ENCODE measurements at places on chromosomes 1 and 21. TPM values are rescaled to one million over a fixed set of nuclear protein-coding genes. Genes with fewer than 3 reads are reported as not detected.
A peak's percentile ranks its signal among the peaks of the same experiment; 100 is the strongest.

The AKIRIN1 gene
- 24.2 TPM for total RNA-seq

The NTNG1 gene
- not detected for total RNA-seq

The SERPINC1 gene
- total RNA-seq, result 2,515 TPM

- no peak for DNase-seq
These were observed 26.3 kb upstream of the PALMD start for GRCh38 chr1:99619583-99619982.

- DNase-seq, result no peak
These were observed 132.0 kb upstream of the ZC3H11B start for GRCh38 chr1:219744652-219745469.

DNA sequence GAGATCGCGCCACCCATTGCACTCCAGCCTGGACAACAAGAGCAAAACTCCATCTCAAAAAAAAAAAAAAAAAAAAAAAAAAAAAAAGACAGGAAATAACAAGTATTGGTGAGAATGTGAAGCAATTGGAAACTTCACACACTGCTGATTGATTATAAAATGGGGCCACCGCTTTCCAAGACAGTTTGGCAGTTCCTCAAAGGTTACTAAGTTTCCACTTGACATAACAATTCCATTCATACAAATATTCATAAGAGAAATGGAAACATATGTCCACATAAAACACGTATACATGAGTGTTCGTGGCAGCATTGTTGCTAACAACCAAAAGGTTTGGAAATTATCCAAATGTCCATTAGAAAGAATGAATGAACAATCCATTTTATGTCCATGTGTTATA, 26.3 kb downstream of the USP24 start:
- DNase-seq, result no peak

GRCh38 chr1:30744060-30744756, 13.4 kb downstream of the LAPTM5 start:
- DNase-seq, result no peak

The ZNF683 gene
- total RNA-seq, result not detected

DNA sequence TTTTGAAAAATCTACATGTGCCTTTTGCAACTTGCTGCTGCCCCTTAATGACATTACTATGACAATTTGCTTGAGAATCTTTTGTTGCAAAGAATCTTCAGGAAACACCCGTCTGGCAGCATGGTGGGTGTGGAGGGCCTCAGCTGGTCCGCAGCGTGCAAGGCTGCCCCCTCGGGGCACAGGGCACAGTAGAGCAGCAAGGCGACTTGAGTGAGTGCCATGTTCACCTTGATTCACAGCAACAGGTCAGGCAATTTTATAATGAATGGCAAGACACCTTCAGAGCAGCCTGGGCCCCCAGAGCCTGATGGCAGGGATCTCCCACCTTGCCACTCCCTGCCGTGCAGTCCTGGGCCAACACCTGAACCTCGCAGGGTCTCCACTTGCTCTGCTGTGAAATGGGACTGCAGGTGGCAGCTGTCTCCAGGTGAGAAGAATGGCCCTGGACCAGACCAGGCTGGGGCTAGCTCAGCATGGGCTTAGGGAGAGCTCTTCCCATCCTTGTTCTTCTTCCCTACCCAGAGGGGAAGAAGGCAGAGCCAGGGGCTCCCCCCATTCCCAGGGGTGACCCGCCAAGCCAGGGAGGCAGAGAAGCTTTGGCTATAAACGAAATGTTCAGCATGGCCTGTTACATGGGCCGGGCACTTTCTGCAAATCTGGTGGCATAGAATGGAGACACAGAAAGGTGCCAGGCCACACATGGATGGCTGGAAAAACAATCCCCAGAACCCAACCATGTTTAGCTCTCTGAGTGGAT, 34.5 kb upstream of the ACTRT2 start:
- DNase-seq, result no peak

- no peak for DNase-seq
These were observed 176.2 kb upstream of the PRMT6 start for GRCh38 chr1:106880226-106880625.

- DNase-seq, result no peak
These were observed 494 bp downstream of the UBE2J2 start for GRCh38 chr1:1273209-1273511.

DNA sequence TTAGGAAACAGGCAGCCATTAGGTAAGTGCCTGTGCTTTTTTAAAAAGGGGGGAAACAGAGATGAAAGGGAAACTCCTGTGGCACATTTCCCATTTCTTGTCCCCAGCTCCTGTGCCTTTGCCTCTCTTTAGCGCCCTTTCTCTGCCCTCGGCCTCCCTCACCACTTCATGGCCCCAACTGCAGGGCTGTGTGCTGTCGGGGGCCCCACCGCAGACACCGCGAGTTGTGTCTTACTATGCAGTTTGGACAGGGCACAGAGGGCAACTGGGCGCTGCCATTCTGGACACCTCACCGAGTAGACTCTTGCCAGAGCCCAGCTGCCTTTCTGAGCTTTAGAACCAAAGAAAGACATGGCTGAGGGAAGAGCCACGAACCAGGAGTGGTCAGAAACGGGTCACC, 93.7 kb upstream of the LPGAT1 start:
- no peak for DNase-seq

- DNase-seq, result no peak
These were observed 86.2 kb downstream of the EIF4G3 start for GRCh38 chr1:21090463-21090862.

The PTPRC gene
- 5.4 TPM for total RNA-seq

DNA sequence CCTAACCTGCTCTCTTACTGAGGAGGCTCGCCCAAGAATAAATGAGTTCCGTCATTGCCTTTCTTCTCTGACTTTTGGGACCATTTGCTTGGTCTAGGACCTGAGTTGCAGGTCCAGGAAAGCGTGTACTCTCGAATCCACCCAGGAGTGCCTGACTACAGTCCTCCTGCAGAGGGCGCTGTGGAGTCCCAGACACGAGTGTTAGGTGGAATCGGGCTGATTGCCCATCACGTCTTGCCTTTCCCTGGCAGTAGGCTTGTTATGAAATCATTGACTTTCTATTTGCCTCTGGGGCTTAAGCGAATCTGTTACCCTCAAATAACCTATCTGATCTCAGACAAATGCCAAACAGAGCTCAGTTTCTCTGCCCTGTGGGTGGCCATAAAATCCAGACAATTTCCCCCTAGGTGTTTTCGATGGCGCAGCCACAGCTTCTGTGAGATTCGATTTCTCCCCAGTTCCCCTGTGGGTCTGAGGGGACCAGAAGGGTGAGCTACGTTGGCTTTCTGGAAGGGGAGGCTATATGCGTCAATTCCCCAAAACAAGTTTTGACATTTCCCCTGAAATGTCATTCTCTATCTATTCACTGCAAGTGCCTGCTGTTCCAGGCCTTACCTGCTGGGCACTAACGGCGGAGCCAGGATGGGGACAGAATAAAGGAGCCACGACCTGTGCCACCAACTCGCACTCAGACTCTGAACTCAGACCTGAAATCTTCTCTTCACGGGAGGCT, at the start of gene IL20:
Gene IL20, plus strand, starts transcription at position 685 of the 733 bp plus-strand sequence. CDS start 230 bp downstream, outside the sequence.
- DNase-seq, result peak; percentile 94

The PCP4 gene
- not detected for total RNA-seq

GRCh38 chr1:910881-911721, 12.6 kb upstream of the SAMD11 start:
- no peak for DNase-seq

DNA sequence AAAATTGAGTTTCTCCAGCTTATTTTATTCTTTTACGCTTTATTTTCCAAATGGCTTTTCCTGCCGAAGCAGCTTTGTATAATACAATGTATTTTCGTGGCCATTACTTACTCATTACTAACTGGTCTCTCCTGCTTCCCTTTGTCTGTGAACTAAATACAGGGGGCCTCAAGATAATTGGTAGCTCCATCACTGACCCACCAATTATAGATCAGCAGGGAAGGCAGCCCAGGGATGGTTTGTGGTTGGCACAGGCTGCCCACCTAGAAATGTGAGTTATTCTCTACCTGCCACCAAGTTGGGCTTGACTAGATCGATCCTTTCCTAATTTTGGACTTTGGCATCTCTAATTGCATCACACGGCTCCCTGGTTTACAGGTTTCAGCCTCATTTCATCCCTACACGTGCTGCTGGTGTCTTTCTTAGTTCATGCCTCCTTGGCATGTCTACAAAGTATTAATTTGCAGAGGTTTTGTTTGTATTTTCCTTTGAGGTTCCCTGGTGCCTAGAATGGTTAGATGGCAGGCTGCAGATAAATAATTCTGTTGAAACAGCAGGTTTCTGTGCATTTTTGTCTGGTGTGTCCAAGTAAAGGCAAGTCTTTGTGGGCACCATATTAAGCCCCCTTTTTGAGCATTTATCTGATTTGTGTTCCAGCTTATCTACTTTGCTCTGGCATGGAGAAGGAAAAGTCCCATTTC, 35.2 kb downstream of the PEX14 start:
- DNase-seq, result peak; percentile 74

GRCh38 chr1:182624577-182624976, 20.4 kb upstream of the RGS16 start:
- DNase-seq, result no peak

DNA sequence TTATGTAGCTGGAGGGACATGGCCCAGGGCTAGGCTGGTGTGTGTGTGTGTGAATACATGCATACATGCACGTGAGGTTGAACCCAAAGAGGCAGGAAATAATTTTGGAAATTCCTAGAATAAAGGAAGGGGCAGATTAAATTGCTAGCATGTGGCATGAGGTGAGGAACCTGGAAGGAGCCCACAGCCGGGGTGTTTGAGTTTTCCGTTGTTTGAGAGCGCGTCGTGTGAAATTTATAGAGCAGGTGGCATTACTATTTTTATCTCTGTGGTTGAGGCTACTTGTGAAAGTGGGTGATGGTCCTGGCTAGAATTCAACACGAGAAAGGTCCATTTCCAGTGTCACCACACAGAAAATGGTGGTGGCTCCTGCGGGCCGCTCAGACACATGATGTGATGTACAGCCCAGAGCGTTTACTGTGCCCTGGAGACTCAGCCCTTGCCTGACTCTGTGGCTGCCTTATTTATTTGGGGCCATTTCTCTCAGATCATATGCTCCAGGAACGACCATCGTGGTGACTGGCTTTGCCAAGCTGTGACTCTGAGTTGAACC, 48.0 kb downstream of the BACE2 start:
- no peak for DNase-seq

The CD53 gene
- total RNA-seq, result 9.3 TPM

The TMPRSS15 gene
- not detected for total RNA-seq

DNA sequence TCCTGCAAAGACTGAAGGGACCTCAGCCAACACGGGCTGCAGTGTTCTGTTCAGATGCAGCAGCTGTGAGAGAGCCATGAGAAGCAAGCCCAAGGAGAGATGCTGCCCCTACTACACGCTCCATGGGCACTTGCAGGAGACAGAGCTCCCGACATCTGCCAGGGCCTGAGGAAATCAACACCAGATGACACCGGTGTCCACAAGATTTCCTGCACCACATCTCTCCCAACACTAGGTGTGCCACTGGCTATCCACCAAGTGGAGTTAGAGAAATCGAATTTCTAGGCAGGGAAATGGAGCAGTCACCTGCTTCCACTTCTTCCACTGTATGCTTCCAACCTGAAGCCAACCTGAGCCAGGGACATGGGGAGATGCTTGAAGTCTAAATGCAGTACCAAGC, 445.3 kb downstream of the RWDD3 start:
- DNase-seq, result no peak

The RIMKLA gene
- total RNA-seq, result 0.25 TPM

The DMRTA2 gene
- total RNA-seq, result not detected

- no peak for DNase-seq
These were observed 25.8 kb downstream of the PRDM2 start for GRCh38 chr1:13725714-13726175.

The CELA3A gene
- total RNA-seq, result 13.4 TPM

The AVPR1B gene
- not detected for total RNA-seq

The MANEAL gene
- total RNA-seq, result 4.3 TPM
